ENCODE measurements at places on chromosomes 13 and 19.

GRCh38 chr13:113059891-113060290 is 45.7 kb upstream of the F7 start:
- no peak for DNase-seq

- DNase-seq = no peak
Measured at GRCh38 chr13:51207881-51208280, 14.3 kb upstream of the FAM124A start.

DNA sequence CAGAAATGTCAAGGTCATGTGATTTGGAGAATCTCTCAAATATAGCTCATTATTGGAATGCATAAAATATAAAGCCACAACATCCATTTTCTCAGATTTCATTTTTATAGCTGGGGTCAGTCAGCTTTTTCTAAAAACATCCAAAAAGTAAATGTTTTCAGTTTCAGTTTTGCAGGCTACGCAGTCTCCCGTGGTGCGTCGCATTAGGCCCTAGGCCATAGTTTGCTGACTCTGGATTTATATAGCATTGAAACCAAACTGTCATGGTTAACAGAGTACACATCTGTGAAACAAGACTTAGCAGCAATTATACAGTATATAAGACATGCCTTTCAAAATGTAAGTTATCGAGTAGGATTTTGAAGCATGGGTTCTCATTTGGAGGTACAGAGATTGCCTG is 140.0 kb downstream of the IRS2 start:
- no peak for DNase-seq

GRCh38 chr19:18428173-18428786 is 9.1 kb downstream of the SSBP4 start:
- no peak for DNase-seq

DNA sequence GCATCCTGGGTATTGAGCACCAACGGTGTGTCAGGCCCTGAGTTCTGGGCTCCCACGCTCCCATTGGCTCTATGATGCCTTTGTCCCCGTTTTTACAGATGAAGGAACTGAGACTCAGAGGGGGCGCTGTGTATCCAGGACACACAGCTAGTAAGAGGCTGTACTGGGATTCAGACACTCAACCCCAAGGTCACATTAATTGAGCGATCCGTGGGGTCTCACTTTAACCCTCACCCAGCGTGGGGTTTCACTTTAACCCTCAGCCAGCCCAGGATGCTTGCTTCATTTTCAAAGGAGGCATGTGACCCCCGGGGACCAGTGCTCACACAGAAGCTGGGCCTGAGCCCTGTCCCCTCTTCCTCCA is 42.6 kb downstream of the CYP4F22 start:
- peak; percentile 8 for DNase-seq

DNA sequence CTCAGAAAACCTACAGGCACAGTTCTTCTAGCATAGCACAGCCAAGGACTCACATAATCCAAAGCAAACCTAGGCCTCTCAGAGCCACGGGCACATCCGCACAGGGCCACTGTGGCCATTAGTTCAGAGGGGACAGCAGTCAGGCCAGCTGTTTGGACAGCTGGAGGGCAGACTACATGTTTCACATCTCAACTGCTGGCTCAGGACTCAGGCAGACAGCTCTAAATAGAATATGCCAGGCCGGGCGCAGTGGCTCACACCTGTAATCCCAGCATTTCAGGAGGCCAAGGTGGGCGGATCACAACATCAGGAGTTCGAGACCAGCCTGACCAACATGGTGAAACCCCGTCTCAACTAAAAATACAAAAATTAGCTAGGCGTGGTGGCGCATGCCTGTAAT is 26.8 kb downstream of the SAFB2 start:
- DNase-seq = no peak

DNA sequence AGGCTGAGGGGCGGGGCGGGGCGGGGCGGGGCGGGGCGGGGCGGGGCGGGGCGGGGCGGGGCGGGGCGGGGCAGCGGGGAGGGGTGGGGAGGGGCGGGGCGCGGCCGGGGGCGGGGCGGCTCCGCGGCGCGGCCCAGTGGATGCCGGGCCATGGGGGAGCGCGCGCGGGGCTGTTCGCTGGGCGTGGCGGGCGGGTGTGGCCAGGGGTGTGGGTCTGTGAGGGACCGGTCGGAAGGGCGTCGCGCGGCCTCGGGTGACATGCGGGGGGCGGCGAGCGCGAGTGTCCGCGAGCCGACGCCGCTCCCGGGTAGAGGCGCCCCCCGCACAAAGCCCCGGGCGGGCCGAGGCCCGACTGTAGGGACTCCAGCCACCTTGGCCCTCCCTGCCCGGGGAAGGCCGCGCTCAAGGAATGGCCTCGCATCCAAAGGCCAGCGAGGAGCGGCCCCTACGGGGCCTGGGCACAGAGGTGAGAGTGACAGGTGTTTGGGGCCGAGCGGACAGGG is at the start of gene ZFP28:
ZFP28 (plus strand) TSS at position 188 of the 503 bp plus-strand sequence; CDS start at position 259, 71 bp downstream.
- peak; percentile 56 for DNase-seq

DNA sequence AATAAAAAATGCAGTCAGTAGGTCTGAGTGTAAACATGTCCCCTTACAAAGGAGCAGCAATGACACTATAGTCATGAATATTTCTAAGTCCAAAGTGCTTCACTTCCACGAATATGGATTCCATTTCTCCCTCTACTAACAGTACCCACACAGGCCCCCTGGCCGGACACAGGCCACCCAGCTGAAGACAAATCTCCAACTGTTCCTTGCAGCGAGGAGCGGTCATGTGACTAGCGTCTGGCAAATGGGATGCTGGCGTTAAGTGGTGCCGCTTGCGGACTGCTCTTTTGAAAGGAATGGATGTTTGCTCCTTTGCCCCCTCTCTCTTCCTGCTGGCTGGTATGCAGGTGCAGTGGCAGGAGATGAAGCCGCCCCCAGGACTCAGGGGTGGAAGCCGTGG is 16.2 kb downstream of the PPP1R12C start:
- no peak for DNase-seq

GRCh38 chr13:72458701-72459100 is 268.7 kb downstream of the MZT1 start:
- no peak for DNase-seq

DNA sequence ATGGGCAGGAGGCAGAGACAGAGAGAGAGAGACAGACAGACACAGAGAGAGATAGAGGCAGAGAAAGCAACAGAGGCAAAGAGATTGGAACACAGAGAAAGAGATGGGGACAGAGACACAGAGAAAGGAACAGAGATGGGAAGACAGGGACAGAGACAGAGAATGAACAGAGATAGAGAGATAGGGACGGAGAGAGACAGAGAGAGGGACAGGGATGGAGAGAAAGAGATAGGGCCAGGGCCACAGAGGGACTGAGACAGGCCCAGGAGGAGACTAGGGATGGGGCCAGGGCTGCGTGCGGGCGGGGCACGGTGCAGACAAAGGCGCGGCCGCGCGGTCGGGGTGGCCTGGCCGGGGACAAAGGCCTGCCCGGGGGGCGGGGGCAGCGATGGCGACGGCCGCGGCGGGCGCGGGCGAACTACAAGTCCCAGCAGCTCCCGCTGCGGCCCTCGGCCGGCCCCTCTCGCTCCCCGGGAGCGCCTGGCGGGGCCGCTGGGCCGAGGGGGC is at the start of gene ZNF358:
ZNF358 (plus strand) TSS at position 459 of the 507 bp plus-strand sequence. CDS start 3,140 bp downstream, outside the sequence.
- DNase-seq = peak; percentile 46

DNA sequence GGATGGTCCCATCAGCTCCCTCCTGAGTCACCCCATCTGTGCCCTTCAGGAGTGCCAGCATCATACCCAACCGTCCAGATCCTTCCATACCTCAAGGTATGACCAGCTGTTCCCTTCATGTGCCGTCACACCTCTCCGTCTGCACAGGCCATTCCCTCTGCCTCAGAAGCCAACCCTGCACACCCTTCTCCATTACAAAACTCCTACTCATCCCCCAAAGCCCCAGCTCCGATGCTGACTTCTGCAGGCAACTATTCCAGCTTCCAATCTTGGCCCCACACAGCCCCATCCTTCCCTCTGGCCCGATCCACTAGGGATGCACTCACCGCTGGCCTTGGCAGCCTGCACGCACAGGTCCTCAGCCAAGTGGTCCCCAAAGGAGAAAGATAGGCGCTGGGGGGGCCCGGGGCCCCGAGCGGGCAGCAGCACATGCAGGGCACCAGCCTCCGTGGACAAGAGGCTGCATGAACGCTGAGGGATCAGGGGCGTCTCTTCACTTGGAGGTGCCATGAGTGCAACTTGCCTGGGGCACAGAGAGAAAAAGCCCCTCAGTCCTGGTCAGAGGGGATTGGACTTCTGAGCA is 3.8 kb downstream of the JAK3 start:
- no peak for DNase-seq

GRCh38 chr13:31227870-31228269 is 28.1 kb downstream of the B3GLCT start:
- no peak for DNase-seq

DNA sequence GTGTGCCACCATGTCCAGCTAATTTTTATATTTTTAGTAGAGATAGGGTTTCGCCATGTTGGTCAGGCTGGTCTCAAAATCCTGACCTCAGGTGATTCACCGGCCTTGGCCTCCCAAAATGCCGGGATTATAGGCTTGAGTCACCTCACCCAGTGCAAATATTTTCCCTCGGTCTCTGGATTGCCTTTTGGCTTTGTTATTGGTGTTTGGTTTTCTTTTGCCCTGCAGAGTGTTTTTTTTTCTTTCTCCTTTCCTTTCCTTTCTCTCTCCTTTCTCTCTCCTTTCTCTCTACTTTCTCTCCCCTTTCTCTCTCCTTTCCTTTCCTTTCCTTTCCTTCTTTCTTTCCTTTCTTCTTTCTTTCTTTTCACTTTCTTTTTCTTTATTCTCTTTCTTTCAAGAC is 33.2 kb downstream of the KDM4B start:
- DNase-seq = no peak

DNA sequence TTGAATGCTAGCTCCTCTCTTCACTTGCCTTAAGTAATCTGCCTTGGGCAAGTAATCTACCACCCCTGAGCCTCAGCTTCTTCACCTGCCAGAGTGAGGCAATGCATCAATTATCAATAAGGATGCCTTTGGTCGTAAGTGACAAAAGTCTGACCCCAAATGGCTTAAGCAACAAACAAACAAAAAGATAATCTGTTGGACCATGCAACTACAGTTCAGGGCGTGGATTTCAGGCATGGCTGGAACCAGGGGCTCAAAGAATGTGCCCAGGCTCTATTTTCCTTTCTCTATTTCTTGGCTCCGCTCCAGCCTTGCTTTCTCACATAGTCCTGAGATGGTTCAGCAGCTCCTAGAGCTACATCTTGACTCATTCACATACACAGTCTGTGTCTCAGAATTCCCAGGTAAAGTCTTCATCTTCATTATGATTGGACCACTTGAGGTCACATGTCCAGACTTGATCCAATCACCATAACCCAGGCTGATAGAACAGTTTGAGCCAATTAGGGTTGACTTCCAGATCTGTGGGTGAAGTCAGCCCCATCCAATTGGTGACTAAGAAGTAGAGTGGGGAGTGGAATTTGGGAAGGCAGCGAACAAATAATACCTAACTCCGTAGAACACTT is 29.6 kb downstream of the ACSBG2 start:
- DNase-seq = no peak

DNA sequence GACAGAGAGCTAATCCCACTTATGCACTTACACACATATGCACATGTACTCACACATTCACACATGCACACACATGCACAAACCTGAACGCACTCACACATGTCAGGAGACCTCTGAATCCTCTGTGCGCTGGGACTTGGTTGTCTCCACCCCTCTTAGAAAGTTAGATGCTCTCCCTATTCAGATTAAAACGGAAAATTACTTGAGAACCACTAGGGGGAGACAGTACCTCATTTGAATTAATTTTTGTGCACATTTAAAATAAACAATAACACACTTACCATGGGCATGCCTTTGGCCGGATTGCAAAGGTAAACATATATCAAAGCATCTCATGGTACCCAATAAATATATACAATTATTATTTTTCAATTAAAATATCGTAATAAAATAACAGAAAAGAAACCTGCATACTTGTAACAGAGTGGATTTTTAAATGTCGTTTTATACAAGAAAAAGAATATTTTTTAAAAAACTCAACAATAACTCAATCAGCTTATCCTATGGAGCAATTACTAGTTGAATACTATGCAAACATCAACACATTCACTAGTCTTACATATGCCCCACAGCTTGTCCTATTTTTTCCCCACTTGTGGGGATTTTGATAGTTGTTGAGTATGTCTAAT is 9.5 kb upstream of the LILRB4 start:
- DNase-seq = no peak

DNA sequence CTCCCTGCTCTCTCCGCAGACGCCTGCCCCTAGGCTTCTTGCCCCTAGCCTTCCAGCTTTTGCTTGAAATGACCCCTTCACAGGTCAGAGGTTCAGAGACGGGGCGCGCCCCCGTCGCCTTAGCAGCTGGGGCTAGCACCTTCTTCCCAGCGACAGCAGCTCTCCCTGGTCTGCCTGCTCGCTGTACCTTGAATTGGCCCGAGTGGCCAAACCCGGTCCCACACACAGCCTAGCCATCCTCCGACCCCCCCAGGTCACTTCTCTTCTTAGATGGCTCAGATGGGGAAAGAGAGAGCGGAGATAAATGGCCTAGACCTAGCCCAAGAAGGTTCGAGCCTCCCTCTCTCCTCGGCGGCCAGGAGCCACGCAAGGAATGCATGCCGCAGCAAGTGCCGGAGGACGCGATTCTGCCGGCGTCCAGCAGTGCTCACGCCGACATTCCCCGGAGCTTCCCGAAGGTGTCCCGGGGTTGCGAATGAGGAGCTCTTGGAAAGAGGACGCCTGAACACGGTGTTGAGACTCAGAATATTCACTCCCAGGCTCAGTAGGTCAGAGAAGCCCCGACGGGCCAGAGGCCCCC is 1.3 kb downstream of the CDX2 start:
- no peak for DNase-seq

- DNase-seq = peak; percentile 45
Measured at GRCh38 chr13:99218969-99219368, 18.3 kb downstream of the UBAC2 start.

- no peak for DNase-seq
Measured at GRCh38 chr13:72782717-72783116, 784 bp downstream of the PIBF1 start.

GRCh38 chr19:56538254-56538760 is 441 bp upstream of the ZFP28 start:
- peak; percentile 84 for DNase-seq
